ENCODE measurements at places on chromosomes 5 and 9.

- no peak for DNase-seq
Measured at GRCh38 chr5:160665460-160665859, 186.6 kb downstream of the ATP10B start.

DNA sequence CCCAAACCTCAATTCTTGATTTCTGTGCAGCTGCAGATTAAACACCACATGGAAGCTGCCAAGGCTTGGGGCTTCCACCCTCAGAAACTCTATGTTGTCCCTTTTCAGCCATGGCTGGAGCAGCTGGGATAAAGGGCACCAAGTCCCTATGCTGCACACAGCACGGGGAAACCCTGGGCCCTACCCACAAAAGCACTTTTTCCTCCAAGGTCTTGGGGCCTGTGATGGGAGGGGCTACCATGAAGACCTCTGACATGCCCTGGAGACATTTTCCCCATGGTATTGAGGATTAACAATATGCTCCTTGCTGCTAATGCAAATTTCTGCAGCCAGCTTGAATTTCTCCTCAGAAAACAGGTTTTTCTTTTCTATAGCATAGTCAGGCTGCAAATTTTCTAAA lies 41.8 kb upstream of the CDH9 start:
- no peak for DNase-seq

GRCh38 chr9:135604437-135605237 lies 34.7 kb downstream of the GLT6D1 start:
- DNase-seq: no peak

DNA sequence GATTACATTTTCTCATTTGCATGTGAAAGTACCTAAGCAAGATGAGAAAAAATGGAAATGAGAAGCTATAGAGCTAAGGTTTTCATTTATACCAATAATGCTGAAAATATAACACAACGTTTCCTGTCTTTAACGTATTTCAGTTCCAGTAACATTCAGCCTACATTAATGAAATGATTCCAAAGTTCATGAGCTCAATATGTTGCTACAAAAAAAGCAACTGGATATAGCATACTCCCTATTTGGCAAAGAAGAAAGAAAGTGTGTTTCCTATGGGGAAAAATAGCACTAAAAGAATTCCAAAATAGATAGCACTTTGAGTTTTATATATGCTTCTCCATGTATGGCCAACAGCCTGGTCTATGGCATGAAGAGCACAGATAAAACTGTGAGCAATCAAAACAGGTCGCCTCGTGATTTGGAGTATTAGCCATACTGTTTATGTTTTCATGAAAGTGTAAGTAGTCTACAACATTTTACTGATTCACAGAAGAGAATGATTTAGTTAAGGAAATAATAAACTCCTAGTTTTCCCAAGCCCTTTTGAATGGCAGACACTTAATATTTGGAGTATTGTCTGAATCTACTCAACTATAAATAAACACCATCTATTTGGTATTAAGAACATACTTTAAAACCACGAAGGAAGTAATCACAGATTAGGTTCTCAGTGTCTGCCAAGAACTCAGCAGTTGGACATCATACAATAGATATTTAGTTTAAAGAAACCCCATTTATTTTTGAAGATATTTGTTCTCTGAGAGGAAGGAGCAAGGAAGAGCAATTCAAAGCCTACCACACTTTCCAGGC lies 258.7 kb upstream of the RASA1 start:
- DNase-seq: no peak

- DNase-seq: no peak
Measured at GRCh38 chr5:57931352-57931751, 448.7 kb upstream of the ACTBL2 start.

- DNase-seq: no peak
Measured at GRCh38 chr9:31320494-31320893, 1063.9 kb upstream of the ACO1 start.

GRCh38 chr9:137506702-137507171 lies 43.5 kb downstream of the PNPLA7 start:
- no peak for DNase-seq
